Urinary bladder (tissue), 4 donors: ENCODE measurements at places on chromosomes 6 and 20.

GRCh38 chr6:10084111-10084986 is 330.5 kb downstream of the TFAP2A start:
- no peak for DNase-seq

DNA sequence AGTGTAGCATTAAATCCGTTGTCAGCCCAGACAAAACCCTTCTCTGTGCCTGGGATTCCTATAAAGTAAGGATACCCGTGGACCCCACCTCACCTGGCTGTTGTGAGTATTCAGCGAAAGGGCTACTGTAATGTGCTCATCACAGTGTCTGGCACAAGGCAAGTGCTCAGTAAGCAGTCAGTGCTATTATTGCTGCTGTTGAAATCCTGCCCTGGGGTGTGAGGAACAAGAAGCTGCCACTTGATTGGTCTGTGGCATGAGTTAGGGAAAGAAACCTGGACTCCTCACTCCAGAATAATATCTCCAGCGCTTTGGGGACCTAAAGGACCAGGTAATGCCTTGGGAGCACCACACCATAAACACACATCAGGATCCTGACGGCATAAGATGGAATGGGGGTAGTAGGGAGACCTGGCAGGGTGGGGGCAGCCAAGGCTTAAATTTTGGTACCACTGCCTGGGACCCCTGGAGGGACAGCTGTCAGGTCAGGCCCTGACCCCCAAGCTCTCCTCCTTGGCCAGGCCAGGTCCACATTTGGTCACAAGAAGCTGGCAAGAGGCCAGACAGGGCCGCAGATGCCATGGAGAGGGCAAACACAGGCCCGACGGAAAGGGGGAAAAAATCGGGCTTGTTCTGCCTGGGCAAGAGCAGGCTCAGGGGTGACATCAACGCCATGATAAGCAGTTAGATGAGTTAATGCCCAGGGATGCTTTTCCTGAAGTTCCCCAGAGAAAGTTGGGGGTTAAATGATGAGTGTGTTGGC is 66.5 kb downstream of the MRPL14 start:
- no peak for DNase-seq

- no peak for DNase-seq
Measured at GRCh38 chr20:22563062-22563965, 21.1 kb downstream of the FOXA2 start.

DNA sequence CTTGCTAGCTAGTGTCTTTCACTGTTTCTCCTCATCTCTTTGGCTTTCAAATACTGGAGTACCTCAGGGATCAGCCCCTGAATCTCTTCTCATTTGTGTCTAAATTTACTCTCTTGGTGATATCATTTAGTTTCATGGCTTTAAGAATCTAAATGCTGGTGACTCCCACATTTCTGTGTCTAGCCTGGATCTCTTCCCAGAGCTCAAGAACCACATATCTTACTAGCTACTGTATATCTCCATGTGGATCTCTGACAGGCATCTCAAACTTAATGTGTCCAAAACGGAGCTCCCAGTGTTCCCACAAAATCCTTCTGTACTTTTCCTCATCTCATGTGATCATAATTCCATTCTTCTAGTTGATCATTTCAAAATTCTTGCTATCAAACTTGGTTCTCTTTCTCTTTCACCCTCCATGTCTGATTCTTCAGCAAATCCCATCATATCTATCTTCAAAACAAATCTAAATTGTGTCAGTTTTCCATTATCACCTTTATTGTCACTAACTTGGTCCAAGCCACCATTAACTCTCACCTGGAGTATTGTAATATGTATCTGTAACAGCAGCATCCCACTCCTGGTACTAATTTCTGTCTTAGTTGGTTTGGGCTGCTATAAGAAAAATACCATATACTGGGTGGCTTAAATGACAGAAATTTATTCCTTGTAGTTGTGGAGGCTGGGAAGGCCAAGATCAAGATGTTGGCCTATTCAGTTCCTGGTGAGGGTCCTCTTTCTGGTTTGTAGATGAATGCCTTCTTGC is 45.9 kb downstream of the CCDC170 start:
- no peak for DNase-seq

- DNase-seq, result no peak
Measured at GRCh38 chr6:99114769-99115406, 167.1 kb upstream of the FBXL4 start.

- no peak for DNase-seq
Measured at GRCh38 chr6:111157412-111157811, 70.1 kb downstream of the SLC16A10 start.

- DNase-seq, result no peak
Measured at GRCh38 chr6:151448623-151449022, 3.3 kb downstream of the RMND1 start.

DNA sequence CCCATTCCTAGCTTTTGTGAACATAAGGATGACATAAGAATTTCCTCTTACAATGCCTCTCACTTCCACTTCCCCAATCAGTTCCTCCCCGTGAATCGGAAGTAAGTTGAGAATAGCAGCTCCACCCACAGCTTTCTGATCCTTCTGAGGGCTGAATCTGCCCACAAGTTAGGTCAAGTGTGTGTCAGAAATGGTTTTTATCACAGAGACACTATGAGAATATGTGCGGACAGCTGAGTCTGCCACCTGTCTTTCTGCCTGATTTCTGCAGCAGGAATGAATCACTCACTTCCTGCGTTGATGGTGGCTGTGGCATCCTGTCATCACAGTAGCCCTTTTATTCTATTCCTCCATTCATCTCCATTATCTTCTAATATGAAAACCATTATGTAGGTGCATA is 70.2 kb downstream of the RIN2 start:
- DNase-seq, result no peak

DNA sequence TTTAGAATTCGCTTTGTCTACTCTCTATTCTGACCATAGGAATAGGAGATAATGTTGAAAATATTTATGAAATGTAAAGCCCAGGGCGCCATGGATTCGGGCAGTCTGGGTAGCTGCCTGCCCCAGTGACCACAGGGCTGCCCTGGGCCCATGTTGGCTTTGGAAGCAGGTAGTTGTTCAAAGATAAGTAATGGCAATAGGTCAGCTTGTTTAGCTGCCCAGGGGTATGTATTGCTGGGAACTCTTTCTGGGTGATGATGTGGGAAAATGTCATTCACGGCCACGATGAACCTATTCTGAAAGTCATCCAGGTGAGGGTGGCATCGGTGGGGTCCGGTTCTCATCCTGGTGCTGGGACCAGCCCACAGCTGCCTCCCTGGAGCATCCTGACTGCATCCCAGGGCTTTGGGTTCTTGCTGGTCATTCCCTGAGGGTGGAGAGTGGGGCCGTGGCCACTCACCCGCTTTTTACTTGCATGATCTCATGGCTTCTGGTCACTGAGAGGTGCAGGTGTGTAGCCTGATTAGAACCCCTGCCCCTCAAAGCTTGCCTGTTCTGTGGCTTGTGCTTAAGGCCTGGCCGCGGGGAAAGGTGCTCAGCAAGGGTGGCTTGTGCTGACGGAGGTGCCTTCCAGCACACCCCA is 102.8 kb downstream of the ERMARD start:
- no peak for DNase-seq

DNA sequence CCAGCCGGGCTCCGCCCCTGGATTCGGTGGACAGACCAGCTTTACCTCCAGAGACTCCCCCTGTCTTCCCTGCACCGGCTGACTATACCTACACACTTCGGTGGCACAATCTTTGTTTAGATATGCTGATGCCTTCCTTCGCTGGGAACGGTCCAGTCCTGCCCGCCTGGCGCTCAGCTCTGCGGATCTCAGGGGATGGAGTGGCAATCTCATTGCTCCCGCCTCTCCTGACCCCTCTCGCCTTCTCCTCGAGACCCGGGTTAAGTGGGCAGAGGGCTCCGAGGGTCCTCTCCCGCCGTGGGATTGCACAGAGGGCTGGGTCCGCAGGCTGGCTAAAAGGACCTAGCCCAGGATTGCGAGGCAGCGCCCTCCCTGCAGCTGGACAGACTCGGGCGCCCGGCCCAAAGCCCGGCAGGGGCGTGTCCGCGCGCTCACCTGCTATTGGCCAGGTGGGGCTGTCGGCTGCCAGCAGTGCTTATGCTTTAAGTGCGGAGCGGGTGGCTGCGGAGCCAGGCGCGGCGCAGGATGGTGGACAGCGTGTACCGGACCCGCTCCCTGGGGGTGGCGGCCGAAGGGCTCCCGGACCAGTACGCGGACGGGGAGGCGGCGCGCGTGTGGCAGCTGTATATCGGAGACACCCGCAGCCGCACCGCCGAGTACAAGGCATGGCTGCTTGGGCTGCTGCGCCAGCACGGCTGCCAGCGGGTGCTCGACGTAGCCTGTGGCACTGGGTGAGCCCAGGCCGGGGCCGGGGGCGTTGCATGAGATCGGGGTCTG is at the start of gene GNMT:
GNMT (plus strand) TSS at position 512 of the 777 bp plus-strand sequence; CDS start at position 526, 14 bp downstream.
- DNase-seq, result no peak

DNA sequence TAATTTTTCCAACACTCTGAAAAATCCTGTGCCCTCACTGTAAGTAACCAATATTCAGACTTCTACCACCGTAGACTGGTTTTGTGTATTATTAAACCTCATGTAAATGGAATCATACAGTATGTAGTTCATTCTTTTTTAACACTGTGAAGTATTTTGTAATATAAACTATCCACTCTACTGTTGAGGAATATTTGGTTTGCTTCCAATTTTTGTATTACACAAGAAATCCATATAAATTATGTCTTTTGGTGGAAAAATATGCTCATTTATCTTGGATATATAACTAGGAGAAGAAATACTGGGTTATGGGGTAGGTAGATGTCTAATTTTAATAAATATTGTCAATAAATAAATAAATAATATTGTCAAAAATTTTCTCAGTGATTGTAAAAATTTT is 116.8 kb downstream of the CHD6 start:
- DNase-seq, result no peak

GRCh38 chr6:18577491-18577890 is 190.3 kb downstream of the RNF144B start:
- no peak for DNase-seq

DNA sequence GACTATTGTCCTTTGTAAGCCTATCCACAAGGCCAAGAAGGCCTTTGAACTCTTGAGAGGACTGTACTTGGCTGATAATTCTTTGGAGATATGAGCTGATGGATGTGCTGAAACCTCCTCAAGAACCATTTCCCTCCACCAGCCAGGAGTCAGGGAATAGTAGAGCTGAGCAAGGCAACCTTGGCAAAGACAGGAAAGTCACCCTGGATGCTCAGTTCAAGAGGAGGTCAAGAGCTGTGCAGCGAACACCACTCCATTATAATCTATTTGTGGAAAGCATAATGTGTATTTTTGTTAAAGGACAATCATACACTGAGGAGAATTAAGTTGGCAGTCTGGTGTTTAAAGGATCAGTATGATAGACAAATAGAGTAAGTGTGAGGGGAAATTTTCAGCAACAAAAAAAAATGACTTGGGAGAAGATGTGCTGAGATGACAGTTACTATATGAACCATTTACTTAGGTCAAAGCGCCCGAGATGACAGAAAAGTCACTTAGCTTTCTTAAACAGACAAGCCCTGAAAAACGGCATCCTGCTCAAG is 177.2 kb upstream of the COL21A1 start:
- DNase-seq, result no peak

- no peak for DNase-seq
Measured at GRCh38 chr6:109610590-109610989, 80.4 kb downstream of the AK9 start.

- no peak for DNase-seq
Measured at GRCh38 chr6:116139917-116140316, 14.0 kb upstream of the COL10A1 start.

GRCh38 chr20:13341737-13342393 is 120.8 kb downstream of the ISM1 start:
- no peak for DNase-seq

DNA sequence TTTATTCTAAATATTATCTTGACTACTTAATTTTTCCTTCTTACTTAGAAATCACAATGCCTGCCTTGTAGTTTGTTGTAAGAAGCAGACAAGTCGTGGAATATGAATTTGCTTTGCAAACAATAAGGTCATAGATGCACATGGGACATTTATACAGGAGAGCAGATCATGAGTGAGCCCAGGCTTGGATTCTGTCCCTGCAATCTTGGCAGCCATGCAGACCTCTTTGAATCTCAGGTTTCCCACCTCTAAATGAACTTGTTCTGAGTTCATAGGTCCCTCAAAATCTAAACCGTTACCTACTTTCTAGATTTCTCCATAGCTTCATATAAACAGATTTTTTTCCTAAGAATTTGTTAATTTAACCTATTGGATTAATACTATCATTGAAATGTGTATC is 19.5 kb downstream of the KIAA0408 start:
- no peak for DNase-seq

- DNase-seq, result no peak
Measured at GRCh38 chr20:14716351-14716801, 379.0 kb upstream of the FLRT3 start.

DNA sequence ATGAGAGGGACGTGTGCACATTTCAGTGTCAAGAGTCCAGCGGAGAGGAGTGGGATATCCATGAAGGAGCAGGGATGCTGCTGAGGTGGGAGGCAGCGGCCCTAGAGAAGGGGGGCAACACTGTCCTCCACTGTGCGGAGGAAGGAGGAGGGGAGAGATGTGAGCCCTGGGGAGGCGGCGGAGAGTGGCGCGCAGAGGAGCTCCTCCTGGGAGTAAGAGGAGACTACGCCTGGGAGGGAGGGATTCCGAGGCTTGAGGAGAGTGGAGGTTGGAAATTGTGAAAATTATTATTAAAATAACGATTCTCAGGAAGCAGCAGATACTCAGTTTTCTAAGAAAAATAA is 142.7 kb downstream of the CEP57L1 start:
- DNase-seq, result no peak

DNA sequence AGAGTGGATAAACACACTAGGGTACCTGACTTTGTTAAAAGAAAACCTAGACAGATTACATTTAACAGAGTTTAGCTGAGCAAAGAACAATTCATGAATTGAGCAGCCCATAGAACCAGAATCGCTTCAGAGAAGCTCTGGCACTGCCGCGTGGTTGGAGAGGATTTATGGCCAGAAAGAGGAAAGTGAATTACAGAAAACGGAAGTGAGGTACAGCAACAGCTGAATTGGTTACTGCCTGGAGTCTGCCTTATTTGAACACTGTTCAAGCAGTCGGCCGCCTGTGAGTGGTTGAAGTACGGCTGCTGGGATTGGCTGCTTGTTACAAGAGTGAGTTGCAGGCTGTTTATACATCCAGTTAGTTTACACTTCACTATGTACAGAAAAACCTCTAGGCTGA is 253.8 kb upstream of the CDYL start:
- no peak for DNase-seq

DNA sequence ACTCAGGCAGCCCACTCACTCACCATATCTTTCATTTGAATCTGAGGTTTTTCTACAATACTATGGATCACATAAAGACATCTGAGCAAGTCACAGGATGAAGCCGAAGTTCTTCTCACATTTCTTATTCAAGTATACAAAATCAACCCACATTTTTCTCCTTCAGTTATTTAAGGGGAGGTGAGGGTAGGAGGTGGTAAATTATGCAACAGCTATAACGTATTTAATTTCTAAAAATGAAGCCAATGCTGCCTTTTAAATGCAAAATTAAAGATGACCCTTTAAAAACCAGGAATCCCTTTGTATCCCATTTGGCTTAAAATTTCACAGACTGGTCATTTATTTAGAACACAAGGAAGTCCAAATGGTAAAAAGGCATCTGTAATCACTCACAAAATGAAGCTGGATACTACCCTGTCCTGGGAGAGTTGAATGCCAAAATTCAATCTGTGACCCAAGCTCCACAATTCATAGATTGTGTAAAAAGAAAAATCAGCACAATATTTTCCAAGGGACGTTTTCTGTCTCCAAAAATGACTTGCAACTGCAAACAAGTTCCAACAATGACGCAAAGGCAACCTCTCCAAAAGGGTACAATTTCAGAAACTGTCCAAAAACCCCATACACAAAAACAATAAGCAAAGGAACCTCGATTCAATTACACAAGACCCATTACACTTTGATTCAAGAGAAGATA is 48.8 kb downstream of the EPB41L2 start:
- no peak for DNase-seq
